ENCODE measurements at places on chromosomes 5 and 9.

GRCh38 chr9:19568946-19569345, 160.1 kb downstream of the ACER2 start:
- DNase-seq = no peak

DNA sequence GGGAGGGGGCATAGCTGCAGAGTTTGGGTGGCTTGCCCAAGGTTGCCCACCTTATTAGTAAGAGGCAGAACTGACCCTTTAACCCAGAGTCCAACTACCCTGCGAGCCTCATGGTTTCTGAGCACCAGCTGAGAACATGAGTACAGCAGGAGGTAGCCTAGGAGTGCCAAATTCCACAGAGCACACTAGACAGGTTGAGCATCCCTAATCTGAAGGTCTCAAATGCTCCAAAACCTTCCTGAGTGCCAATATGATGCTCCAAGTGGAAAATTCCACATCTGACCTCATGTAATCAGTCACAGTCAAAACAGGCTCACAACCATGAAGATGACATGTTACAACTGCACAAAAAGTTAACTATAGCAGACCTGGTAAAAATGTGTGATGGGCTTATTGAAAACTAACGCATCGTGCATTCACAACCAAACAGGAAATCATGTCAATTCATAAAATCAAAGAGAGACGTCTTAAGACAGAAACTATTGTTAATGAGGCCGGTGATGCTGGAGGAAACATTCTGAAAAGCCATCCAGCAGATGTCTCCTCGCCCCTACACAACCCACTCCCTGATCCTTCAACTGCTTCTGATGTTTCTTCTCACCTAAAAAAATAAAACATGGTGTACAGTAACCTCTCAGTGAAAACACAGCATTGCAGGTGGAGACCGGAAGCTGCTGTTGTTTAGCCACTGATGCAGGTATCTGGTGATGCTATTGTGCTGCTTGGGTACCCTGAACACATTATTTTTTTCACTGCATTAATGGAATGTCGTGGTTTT, 25.0 kb downstream of the PTCH1 start:
- no peak for DNase-seq

- no peak for DNase-seq
These were observed 153.3 kb upstream of the SLC44A1 start for GRCh38 chr9:105091004-105091640.

- no peak for DNase-seq
These were observed 557.0 kb downstream of the TLE1 start for GRCh38 chr9:81132318-81132717.

DNA sequence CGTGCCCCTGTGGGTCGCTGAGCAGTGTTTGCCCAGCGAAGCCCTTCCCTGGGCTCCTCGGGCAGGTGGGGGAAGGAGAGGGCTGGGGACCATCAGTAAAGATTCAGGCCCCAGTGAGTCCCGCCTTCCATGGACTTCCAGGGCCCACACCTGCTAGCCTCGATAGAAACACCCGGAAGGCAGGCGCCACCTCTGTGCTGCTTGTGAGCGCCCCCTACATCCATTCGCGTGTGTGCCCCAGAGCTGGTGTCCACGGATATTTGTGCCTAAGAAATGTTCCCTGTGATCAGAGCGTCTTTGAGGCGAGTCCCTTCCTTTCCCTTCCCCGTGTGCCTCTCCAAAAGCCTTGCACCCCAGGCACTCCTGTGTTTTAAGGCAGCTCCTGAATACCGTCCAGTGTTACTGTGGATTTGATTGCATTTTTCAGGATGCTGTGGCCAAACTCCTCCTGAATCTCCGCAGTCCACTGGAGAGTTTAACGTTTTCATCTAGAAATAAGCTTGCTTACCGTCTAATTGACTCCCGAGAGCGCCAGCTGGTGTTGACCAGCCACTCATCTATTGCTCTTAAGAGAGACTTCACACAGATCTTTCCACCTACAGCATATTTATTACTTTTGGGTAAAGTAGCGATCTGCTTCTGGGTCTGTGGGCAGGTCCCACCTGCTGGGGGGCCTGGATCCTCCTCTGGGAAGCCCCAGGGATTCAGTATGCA, 101.4 kb downstream of the COL5A1 start:
- no peak for DNase-seq

DNA sequence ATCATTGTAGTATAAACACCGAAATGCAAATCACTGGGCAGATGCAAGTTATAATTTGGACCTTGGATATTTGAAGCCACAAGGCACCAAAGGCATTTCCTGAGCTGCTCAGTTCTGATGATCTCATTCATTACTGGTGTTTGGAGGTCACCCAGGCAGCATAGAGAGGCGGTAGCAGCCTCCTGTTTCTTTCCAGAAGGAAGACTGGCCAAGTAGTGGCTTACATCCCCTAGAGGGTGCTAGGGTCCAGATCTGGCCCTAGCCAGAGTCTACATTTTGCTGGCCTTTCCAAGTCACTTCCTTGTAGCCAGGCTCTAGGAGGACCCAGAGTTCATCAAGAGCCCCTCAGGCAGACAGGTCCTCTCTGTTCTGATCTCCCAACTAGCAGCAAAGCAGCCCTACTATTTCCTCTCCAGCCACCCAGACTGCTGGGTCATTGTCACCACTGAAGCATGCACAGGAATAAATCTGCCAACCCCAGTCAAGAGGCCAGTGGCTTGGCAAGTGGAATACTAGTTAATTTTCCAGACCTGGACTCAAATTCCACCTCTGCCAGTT, 33.4 kb upstream of the TTC1 start:
- no peak for DNase-seq

- no peak for DNase-seq
These were observed 1019.9 kb upstream of the WWC1 start for GRCh38 chr5:167271511-167271910.

DNA sequence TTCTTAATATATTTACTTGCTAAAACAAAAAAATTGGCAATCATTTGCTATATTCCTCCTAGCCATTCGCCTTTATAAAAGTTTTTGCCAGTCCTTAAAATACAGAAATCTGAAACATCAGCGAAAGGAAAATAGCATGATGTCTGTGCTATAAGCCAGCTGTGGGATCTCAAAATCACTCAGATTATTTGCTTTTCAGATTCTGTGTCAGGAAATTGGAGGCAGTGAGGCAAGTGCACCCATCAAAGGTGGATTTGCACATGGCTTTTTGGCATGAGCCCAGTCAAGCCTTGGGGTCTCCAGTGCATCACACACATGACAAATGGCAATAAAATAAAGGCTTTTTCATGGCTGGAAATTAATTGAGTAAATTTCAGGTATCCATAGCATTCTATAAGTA, 196.8 kb upstream of the DAPK1 start:
- no peak for DNase-seq

- no peak for DNase-seq
These were observed 2.9 kb downstream of the NR2F1 start for GRCh38 chr5:93585767-93586385.

DNA sequence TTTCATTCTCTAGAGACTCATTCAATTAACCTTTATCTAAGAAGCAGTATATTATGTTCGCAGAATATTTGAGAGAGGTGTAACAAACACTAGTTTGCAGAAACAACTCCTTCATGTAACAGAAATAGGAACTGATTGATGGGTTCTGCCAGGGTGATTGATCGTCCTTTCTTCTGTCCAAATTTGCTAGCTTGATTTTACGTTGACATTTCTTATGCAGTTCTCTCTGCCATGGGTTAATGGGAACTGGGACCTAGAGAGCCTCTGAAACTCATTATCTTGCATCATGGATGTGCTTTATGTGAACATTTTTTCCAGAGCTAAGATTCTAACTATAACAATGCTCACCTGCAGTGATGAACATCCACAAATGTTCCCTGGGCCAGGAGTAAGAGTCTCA, 107.0 kb downstream of the SLC24A2 start:
- DNase-seq = no peak

- no peak for DNase-seq
These were observed 592.2 kb downstream of the ANXA1 start for GRCh38 chr9:73743826-73744225.

DNA sequence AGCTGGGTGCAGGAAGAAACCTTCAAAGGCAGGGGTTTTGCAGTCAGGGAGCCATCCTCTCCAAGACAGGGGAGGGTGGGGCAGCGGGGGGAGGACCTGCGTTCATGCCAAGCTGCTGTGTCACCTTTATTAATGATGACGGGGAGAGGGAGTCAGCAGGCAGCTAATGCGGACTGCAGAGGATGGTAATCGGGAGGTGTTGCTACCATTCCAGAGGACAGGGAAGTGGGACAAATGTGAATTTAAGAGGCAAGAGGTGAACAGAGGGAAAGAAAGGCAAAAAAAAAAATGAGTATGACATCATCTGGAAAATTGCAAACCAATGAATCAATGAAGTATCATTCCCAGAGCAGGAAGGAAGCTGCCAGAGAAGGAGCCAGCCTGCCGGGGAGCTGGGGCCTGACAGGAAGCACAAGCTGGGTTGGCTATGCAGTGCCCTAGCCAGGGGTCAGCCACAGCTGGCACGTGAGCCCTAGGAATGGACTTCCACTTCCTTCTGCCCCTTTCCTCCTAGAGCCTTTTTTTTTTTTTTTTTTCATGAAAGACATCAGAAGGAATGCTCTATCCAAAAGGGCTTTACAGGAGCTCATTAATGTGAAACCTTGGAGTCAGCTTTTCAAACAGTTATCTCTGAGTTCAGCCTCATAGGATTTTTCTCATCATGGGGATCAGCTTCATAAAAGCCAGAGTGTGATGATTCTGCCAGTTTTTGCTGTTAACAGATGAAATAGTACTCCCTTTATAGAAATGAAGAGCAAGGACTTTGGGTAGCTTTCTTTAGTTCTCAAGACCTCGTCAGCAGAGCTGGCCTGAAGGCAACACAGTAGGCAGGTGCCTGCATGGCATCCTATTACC, 9.2 kb downstream of the INSYN2B start:
- DNase-seq = no peak

GRCh38 chr9:117044241-117044640, 357.1 kb downstream of the TRIM32 start:
- no peak for DNase-seq

DNA sequence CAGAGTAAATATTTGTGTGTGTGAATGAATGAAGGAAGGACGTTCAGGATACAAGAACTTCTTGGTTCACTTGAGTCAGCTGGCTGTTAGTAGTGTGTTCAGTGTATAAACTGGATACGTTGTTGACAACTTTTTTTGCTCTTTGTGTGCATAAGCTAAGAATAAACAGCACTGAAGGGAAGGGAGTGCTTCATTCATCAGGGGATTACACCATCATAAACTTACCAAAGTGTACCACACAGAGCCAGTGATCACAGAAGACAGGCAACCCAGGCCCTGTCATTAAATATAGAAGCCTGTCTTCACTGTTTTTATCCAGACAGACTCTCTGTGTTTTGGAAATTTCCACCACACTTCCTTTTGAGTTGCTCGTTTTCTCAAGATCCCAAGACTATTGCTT, 55.5 kb upstream of the MEF2C start:
- no peak for DNase-seq

DNA sequence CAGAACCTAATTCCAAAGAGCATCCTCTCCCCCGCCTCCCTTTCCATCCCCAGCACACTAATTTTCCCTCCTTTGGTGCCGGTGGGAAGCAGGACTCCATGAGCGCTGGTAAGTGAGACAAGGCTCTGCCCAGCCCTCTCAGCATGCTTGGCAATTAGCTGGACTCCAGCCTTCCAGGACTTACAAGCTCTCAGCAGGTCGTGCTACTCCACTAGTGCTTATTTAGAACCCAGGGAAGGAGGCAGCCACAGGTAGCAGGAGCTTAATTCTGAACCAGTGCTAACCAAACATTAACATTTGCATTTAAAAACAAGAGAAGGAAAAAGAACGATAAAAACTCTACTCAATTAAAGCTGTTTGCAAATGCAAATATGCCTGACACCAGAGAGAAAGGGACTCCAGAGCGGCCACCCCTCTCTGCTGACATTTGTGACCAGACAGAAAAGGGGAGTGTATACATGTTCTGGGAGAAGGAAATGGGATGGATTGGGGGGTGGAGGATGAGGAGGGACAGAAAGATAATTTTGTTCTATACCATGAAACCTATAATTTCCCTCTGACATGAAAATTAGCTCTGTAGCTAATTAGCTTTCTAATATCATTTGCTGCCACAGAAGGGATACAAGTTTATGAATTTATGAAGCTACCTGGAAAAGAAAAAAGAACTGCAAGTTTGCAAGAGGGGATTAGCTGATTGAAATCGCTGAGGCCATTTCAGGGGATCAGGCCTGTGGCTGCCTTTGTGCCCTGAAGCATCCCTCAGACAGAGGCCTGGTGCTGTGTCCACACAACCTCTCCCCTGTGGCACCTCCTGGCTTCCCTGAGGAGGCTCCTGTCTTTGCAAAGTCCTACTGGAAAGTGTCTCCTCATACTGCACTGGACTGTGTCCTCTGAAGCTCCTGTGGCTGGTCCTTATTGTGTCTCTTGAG, 266.3 kb downstream of the SEC61B start:
- DNase-seq = no peak

DNA sequence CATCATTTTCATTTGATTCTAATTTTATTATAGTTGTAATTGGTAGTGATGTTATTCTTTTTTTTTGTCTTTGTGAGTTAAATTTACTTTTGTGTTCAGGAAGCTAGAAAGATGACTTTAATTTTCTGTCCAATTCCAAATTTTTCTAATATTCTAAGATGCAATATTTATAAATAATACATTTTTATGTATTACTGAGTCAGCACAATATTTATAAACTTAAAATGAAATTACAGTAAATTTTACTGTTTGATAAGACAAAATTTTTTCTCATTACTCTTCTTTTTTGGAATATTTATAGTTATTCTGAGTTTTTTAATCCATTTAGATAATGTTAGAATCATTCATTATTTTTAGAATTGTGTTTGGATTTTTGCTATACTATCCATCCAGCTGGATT, 1637.9 kb upstream of the ACO1 start:
- no peak for DNase-seq

DNA sequence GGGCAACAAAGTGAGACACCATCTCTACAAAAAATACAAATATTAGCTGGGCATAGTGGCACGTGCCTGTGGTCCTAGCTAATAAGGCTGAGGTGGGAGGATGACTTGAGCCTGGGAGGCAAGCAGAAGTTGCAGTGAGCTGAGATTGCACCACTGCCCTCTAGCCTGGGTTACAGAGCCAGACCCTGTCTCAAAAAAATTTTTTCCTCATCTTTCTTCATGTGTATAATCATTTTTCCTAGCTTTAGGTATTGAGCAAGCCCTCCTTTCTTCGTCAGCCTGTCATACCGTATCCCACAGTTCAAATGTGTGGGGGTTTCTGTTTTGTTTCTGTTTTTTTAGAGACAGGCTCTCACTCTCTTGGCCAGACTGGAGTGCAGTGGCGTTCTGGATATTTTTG, 41.3 kb downstream of the EHMT1 start:
- DNase-seq = no peak

DNA sequence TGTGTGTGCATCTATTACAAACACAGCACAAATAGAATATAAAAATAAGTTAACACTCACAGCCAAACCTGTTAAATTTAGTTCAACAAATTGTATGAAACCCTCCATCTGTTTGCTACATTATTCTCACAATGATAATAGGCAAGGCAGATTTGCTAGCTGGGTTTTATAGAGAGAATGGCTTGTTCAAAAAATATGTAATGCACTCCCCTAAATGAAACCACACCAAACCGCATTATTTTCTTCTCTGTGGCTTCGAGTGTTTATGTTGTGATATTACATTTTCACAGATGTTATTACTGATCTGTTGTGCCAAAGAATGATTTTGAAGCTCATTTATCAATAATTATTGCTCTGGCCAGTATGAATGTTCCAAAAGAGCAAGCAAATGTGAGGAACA, 92.9 kb downstream of the SPATA31D1 start:
- no peak for DNase-seq
